BE2C (cell line): ENCODE measurements at places on chromosomes 3 and 15.

GRCh38 chr15:67335534-67336222 lies 81.1 kb downstream of the IQCH start:
- DNase-seq, result no peak

DNA sequence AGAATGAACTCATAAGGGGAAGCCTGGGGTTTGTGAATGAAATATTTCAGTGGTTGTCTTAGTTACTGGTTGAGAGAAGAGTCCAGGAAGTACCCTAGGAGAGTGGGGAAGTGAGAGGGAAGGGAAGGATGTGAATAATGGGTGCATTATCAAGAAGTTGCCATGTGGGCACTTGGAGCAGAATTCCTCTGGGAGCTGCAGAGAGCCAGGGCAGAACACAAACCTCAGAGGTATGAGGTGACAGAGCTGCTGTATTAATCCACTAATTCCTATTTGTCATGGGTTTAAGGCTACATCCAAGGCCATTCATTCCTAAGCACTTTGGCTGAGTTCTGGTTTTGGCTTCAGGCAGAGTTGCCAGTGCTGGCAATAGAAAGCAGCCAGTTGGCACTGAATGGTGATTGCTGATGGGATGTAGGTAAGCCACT lies 29.0 kb downstream of the NDUFB4 start:
- no peak for DNase-seq

DNA sequence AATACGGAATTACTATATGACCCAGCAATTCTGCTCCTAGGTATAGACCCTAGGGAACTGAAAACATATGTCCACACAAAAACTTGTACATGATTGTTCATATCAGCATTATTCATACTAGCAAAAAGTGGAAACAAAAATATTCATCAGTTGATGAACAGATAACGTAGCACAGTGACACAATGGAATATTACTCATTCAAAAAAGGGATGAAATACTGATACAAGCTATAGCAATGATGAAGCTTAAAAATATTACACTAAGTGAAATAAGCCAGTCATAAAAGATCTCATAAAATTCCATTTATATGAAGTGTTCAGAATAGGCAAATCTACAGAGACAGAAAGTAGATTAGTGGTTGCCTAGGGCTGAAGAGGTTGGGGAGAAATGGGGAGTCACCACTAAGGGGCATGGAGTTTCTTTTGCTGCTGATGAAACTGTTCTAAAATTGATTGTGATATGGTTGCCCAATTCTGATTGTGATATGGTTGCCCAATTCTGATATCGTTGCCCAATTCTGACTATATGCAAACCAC lies 10.5 kb downstream of the C15orf61 start:
- DNase-seq, result no peak

DNA sequence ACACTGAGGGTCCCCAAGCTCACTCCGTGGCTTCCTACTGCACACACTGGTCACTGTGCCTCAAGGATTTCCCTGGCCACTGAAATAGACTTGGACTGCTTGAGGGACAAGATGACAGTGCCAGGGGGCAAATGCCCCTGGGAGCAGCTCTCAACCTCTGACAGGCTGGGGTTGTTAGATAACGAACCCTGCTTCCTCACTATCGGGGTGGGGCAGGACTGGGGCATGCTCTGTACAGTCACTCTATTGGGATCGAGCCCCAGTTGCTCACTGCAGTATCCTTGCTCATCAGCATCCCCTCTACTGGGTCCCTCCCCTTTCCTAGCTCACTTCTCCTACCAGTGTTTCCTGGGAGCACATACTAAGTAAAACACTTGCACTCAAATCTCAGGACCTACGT lies 610.8 kb downstream of the NTRK3 start:
- DNase-seq, result no peak

GRCh38 chr3:42119561-42120355 lies 28.6 kb downstream of the TRAK1 start:
- DNase-seq, result no peak
